ENCODE measurements at places on chromosomes 11 and 22. TPM values are rescaled to one million over a fixed set of nuclear protein-coding genes. Genes with fewer than 3 reads are reported as not detected.

DNA sequence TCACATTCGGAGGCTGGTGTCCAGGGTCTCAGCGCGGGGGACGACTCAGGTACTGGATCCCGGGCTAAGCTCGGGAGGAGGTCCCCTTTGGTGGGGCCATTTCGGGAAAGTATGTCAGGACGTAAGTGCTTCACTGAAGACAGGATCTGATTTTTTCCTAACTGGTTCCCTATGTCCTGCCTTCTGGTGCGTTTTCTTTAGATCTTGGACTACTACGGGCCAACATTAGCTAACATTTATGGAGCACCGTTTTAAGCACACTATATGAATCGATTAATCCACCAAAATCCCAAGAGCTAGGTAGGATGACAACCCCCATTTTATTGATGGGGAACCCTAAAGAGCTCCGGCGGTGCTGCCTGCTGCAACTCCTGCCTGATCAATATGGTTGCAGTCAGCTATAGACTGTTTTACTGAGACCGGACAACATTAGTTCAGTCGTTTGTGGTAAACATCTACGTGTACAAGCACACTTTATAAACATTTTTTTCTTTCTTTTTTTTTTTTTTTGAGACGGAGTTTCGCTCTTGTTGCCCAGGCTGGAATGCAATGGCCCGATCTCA lies 17.0 kb upstream of the WDR74 start:
- DNase-seq = no peak

GRCh38 chr11:33172996-33173395 lies 11.7 kb upstream of the CSTF3 start:
- DNase-seq = no peak

- DNase-seq = no peak
These were observed 31.2 kb downstream of the FLI1 start for GRCh38 chr11:128724891-128725611.

The SELENOM gene
- total RNA-seq = 61.4 TPM

The DRD2 gene
- 3.3 TPM for total RNA-seq

The SCGB1D4 gene
- total RNA-seq = not detected

GRCh38 chr22:28142361-28142961 lies 223.4 kb upstream of the PITPNB start:
- peak; percentile 86 for DNase-seq

The KCNJ4 gene
- total RNA-seq = not detected

The TPP1 gene
- total RNA-seq = 22.1 TPM

The AIFM3 gene
- not detected for total RNA-seq

DNA sequence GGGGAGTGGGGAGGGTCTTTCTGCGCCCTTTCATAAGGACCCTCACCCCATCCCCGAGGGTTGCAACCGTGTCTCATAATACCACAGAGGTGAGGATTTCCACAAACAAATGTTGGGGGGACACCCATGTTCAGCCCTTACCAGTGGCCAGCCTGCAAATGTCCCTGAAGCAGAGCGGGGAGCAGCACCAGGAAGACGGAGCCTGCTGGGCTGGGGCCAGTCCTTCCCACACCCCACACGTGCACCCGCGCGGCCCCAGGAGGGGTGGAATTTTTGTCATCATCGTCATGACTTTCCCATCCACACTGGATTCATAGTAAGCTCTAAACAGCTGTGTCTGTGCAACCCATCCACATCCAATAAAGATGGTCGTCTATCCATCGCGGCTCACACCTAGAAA lies 409.8 kb downstream of the BRD1 start:
- DNase-seq = no peak

All from LHCN-M2 (cell line).